ENCODE measurements at places on chromosomes 5 and 9.

- no peak for DNase-seq
Observed at GRCh38 chr9:86598411-86599239, 244.4 kb upstream of the TUT7 start.

DNA sequence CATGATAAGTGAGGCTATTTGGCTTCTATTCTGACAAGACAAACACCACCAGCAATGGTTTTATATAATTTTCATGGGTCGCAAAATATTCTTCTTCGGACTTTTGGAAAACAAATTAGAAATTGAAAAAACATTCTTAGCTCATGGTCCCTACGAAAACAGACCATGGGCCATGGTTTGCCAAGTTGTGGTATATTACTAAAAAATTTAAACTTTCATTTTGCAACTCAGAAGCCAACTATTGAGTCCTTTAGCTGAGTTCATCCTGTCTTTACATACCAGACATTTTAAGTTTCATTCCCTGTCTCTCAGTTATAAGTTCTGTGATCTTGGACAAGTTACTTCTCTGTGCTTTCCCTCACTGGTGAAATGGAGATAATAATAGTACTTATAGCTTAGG lies 198.1 kb downstream of the CSNK1G3 start:
- no peak for DNase-seq

- DNase-seq: no peak
Observed at GRCh38 chr9:125991886-125992529, 244.8 kb downstream of the PBX3 start.

DNA sequence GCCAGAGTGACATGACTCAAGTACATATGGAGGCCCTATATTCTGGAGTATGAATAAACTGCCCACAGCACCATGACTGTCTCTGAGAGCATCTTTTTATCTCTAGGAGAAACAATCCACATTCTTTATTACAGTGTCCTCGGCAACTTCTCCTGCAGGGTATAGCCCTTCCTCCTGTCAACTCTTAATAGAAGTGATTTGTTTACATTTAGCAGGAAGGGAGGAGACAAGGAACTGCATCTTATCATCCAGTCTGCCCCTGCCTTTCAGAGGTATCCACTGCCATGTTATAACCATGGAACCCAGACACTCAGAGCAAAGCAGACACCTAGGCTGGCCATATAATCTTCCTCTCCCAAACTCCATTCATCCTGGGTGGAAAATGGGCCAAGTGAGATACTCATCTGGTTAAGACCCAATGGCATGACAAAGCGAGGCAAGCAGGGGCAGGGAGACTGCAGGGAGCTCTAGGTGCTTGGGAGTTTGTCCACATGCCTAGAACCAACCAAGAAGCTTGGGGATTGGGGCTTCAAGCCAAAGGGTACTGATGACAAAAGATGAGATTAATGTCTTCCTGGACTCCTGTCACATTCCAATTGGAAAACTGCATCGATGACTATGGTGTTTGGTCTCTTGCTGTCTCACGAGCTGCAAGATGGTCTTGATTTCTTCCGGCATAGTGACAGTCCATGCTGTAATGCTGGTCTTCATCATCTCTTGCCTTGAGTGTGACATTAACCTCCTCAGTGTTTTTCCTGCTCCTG lies 620.5 kb upstream of the KLF4 start:
- DNase-seq: no peak

Measured in stimulated activated CD4-positive, alpha-beta T cell treated with anti-CD3 and anti-CD28 coated beads, Interleukin-1b, Interleukin-23, amount 100 ng/mL, for 4 hours (primary cell).